RWPE1 (cell line): ENCODE measurements at places on chromosomes 4 and X.

DNA sequence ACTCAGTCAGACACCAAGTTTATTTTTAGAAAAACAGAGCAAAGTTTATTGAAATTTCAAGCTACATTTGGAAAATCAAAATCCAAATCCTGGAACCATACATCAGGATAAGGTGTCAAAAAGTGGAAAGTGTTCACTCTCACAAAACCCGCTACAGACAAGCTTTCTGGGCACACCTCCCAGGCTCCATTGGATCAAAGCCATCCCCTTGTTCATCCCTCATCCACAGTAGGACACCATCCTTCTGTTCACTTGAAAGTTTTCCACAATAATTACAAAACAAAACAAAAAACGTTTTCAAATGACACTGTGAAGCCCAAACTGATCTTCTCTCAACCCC, 62.4 kb downstream of the TSC22D3 start:
- DNase-seq, result no peak

- DNase-seq, result no peak
Measured at GRCh38 chr4:109083911-109084310, 218.5 kb downstream of the COL25A1 start.

- DNase-seq, result no peak
Measured at GRCh38 chr4:53221832-53222480, 143.9 kb downstream of the SCFD2 start.

DNA sequence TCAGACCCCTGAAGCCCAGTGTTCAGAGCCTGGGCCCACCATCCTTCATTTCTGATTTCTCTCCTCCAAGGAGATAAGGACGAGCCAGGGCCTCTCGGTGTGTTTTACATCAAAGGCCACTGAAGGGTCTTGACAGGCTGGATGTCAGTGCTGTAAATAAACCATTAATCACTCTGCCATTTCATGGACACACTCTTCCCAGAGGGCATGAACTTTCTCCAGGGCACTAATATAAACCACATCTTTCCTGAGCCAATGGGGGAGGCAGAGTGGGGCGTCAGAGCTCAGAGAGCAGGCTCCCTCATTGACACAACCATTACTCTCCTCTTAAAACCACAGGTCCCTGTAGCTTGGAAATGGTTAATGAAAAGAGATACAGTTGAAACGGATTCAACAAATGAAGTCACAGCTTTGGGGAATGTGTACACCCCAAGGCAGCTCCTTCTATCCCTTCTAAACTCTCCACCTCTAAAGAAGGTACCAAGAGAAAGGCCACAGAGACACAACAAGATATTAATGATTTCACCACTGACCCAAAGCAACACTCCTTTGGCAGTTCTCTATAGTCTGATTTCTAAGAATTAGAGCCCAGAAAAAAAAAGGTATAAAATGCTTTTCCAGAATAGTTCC, 200.6 kb downstream of the CHIC2 start:
- no peak for DNase-seq

DNA sequence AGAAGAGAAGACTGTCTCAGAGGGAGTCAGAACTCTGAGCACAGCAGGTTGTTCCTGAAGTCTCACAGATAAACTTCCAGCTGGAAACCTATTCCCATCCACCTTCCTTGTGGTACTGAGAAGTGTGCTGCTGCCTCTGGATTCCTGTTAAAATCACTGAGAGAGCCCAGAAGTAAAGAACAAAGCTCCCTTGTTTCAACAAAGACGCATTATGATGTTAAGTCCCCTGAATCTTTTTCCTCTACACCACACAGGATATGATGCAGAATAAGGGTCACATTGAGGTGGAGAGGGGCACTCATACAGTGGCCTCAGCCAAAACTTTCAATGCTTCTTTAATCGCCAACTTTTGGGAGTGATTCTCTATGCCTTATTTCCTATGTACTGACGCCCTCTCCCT, 321.0 kb downstream of the OPHN1 start:
- DNase-seq, result no peak

GRCh38 chrX:135304741-135305140, 4.5 kb upstream of the ETDC start:
- no peak for DNase-seq

GRCh38 chr4:4869731-4870571, 10.5 kb downstream of the MSX1 start:
- DNase-seq, result no peak

DNA sequence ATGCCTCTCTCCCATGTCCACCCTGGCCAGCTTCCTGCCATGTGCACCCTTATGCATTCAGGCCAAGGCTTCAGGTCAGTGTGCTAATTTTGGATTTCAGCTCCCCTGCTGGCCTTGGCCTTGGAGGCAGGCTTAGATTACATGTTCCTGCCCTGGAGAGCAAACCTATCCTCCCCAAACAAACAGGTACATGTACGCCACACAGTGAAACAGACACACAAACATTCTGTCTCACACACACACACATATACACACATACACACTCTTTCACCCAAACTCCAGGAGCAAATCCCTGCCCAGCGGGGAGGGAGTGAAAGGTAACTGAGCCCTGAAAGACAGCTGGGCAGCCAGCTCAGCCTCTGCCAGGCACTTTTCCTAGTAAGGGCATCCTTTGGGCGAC, 62.7 kb upstream of the ARHGAP36 start:
- DNase-seq, result no peak

- DNase-seq, result no peak
Measured at GRCh38 chrX:86014421-86014820, 32.9 kb downstream of the CHM start.

- DNase-seq, result no peak
Measured at GRCh38 chr4:309807-310206, 4.5 kb upstream of the ZNF732 start.
